Cardiac septum (tissue), 1 donor: ENCODE measurements at places on chromosomes 1 and 21.

- DNase-seq: no peak
These were observed 93.2 kb downstream of the CTH start for GRCh38 chr1:70504176-70504820.

DNA sequence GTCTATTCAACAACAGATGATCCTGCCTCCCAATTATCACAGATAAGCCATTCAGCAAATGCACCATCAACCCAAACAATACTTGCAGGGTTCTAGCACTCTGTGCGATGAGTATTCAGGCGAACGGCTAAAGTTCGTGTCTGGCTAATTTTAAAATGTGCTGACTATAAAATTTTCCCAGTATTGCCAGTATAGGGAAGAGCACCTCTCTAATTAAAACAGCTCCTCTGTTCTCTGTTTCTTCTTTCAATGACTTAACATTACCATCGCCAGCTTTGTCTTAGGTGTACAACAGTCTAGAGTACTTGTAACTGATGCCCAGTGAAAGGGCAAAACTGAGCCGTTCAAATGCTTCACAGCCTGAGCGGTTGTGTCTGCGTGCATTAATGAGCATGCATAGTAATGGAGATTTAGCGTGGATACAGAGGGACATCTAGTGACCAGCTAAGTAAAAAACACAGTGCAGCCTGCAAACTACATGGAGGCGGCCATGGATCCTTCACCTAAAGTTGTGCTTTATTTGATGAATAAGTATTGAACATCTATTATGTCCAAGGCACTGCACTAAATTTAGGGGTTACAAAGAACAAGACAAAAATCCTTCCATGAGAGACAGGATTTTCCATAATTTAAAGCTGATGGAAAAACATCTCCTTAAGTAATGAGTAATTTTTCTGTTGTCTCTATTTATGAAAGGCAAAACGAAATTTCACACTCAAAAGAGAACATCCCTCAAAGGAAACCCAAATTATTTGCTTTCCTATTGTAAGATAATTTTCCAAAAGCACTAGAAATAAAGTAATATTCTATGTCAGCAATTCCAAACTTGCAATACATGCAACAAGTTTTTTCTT lies 120.0 kb downstream of the SETD4 start:
- no peak for DNase-seq

- no peak for DNase-seq
These were observed 58.6 kb downstream of the TNFSF4 start for GRCh38 chr1:173148545-173148944.

DNA sequence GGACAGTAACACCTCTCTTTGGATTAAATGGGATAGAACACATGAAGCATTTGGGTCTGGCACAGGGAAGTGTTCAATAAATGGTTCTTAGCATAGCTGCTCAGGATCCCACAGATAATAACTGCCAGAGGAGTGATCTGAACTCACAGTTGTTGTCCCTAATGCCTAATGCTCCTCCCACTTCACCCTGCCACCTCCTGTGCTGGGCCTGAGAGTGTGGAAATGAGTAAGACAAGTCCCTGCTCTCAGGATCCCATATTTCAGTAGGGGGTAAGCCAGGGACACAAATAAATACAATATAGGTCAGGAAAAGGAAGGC lies 19.9 kb upstream of the FOXO6 start:
- no peak for DNase-seq

GRCh38 chr1:245656189-245656717 lies 501.5 kb downstream of the KIF26B start:
- no peak for DNase-seq

DNA sequence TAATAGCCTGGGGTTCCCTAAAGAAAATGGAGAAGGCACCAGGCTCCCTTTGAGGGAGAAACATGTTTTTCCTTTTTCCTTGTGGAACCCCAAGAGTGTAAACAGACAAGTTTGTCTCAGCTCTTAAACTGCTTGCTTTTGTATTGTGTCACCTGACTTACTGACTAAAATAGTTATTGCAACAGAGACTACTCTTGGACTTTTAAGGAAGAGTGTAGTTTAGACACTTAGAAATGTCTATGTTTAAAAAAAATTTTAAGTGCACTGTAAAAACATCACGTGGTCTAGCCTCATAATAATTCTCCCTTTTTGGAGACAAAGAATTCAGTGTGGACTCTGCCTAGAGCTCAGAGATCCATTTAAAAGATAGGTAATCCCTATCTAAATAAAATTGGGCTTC lies 141.1 kb downstream of the TRIM33 start:
- DNase-seq: no peak
